ENCODE measurements at places on chromosomes 5 and 9. TPM values are rescaled to one million over a fixed set of nuclear protein-coding genes. Genes with fewer than 3 reads are reported as not detected.

GRCh38 chr9:129458663-129459546, 162.0 kb downstream of the C9orf50 start:
- peaks cover 42% of the 10 kb centered on the region for H3K4me1 ChIP-seq
- no peaks in the 10 kb centered on the region for H3K36me3 ChIP-seq
- no peak overlapping the region for H3K4me3 ChIP-seq

DNA sequence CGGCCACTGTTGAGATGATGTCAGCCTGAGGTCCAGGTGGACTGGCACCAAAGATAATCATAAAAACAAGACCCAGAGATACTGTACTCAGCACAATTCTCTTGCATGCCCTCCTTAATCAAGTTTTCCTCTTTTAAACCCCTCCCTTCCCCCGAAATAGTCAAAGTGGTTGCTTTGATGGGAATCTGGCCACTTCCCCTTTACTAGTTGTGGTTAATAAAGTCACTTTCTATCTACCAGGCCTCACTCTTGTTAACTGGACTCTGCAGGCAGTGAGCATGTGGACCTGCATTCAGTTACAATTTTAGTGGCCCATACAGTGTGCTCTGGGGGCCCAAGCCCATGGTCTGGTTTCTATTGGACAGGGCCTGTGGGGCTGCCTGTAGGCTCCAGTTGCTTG, 17.5 kb downstream of the FBP2 start:
- H3K36me3 ChIP-seq = no peaks in the 10 kb centered on the region
- no peaks in the 10 kb centered on the region for H3K4me1 ChIP-seq
- no peaks in the 10 kb centered on the region for H3K27me3 ChIP-seq

DNA sequence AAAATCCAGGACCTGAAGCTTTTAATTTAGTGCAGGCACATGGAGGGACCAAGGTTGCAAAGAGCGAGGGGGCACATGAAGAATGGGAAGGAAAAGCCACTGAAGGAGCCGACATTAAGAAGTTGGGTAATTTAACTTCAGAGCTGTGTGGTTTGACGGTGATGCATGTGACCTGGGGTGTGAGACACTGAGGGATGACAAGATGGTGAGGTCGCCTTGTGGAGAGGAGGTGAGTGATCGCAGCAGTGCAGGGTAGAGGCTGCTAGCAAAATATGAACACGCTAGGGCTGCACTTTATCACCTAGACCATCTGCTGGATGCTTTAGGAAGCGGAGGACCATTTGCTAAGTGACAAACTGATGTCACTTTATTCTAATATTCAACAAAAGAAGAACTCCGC, 339.0 kb upstream of the KIF2A start:
- H3K27me3 ChIP-seq = no peaks in the 10 kb centered on the region
- no peaks in the 10 kb centered on the region for H3K36me3 ChIP-seq
- H3K27ac ChIP-seq = no peak overlapping the region
- H3K4me3 ChIP-seq = no peak overlapping the region

DNA sequence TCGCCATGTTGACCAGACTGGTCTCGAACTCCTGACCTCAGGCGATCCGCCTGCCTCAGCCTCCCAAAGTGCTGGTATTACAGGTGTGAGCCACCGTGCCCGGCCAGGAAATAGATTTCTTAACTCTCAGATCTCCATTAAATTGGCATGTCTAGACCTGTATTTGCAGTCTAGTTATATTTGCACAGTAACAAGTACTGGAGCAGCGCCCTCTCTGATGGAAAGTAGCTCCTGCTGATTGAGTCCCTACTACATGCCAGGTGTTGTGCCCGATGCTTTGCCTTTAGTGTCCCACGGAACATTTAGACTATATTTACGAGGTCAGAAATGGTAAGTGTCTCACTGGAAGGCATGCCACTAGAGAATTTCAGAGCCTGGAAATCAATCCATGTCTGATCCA, 15.8 kb upstream of the TMED9 start:
- no peaks in the 10 kb centered on the region for H3K4me1 ChIP-seq
- H3K36me3 ChIP-seq = no peaks in the 10 kb centered on the region
- no peak overlapping the region for H3K4me3 ChIP-seq

DNA sequence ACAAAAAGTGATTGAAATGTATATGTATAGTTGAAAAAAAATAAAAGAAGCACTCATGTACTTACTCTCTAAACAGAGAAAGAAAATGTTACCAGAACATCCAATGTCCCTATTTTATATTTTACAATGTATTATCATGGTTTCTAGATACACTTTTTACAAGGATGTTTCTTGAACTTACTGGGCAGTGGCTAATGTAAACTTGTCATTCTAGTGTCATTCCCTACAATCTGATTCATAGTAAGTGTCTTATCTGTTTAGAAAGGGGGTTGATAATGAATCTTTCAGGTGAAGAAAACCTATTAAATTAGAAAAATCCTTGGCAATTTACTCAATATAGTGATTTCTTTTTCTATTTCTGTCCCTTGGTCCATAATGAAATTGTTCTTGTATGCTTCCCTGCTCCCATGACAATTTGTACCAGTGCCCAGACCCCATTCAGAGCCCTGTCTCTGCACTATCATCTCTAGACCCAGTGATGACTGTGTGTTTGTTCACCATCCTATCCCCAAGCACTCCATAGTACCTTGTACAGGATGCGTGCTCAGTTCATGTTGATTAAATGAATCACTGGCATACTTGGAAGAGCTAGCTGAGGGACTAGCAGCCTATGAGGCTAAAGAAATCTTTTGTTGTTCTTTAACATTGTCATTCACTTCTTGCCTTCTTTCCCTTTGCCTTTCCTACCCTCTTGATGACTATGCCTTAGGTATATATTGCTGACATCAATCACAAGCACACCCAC, 101.2 kb downstream of the HMHB1 start:
- no peak overlapping the region for H3K4me3 ChIP-seq
- no peaks in the 10 kb centered on the region for H3K27me3 ChIP-seq
- no peak for DNase-seq

DNA sequence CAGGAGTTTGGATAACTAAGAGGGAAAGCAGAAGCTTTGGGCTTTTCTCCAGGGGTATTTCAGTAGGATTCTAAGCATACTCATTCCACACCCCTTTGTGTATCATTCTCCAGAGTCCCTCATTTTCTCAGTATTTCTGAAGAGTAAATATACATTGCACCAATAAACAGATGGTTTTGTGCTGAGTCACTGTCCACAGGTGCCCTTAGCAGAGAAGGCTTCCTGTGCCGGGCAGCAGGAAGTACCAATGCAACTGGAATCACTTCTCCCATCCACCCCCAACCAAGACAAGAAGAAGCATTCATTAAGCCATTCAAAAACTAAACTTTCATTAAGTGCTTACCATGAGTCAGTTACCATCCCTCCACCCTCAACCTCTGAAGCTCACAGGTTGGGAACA, 3.6 kb upstream of the CCNJL start:
- H3K4me3 ChIP-seq = no peak overlapping the region
- peaks cover 31% of the 10 kb centered on the region for H3K27me3 ChIP-seq
- H3K27ac ChIP-seq = no peak overlapping the region

DNA sequence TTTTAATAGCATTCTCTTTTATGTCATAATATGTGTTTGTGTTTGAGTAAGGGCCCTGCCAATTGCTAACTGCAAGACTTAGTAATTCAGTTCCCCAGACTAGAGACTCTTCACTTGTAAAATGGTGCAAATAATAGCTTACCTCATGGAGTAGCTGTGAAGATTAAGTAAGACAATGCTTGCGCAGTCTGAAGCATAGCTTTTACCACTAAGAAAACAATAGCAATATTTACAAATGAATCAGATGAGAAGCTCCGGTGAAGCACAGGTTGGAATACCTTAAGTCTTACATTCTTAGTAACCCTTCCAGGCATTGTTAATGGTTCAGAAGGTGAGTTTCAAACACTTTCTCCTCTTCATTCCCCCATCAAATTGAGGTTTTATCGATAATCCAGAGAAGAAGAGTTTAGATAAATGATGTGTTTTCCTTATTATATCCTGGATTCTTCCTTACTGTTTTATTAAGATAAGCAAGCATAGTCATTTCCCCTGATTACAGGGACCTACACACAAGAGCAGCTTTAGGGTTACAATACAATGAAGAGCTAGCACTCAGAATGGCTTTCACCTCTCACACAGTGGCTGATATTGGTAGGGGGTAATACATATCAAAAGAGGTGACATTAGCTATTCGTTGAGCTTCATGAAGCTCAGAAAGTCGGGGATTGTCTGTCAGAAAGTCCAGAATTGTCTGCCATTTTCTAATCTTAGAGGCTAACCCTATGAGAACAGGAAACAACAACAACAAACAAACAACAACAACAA, 96.4 kb upstream of the EDIL3 start:
- no peak overlapping the region for H3K27ac ChIP-seq
- H3K4me1 ChIP-seq = no peaks in the 10 kb centered on the region
- no peaks in the 10 kb centered on the region for H3K36me3 ChIP-seq
- no peak overlapping the region for H3K4me3 ChIP-seq

EHMT1 gene
- total RNA-seq = 27.2 TPM

- H3K4me1 ChIP-seq = peaks cover 22% of the 10 kb centered on the region
- no peak overlapping the region for H3K27ac ChIP-seq
- H3K27me3 ChIP-seq = no peaks in the 10 kb centered on the region
These were observed 14.5 kb downstream of the GRAMD2B start for GRCh38 chr5:126437721-126438120.

GRCh38 chr5:143717400-143717799, 94.6 kb upstream of the HMHB1 start:
- no peak for DNase-seq
- no peaks in the 10 kb centered on the region for H3K4me1 ChIP-seq
- H3K36me3 ChIP-seq = no peaks in the 10 kb centered on the region
- no peak overlapping the region for H3K27ac ChIP-seq

DNA sequence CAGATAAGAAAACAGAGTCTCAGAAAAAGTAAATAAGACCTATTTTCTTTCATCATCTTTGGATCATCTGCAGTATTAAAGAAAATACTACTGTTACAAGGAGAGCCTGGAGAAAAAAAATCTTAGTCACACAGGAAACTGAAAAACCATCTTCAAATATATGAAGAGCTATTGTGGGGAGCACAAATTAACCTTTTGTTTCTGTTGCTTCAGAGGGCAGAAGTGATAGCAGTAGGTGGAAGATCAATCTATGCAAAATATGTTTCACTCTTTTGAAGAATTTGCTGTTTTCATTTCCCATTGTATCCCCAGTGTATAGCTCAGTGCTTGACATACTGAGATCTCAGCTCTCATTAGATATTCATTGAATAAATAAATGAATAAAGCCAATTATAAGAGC, 13.1 kb upstream of the CEMIP2 start:
- H3K36me3 ChIP-seq = no peaks in the 10 kb centered on the region
- H3K4me3 ChIP-seq = no peak overlapping the region
- H3K27me3 ChIP-seq = no peaks in the 10 kb centered on the region
- H3K4me1 ChIP-seq = no peaks in the 10 kb centered on the region
- H3K27ac ChIP-seq = no peak overlapping the region
